ENCODE measurements at places on chromosomes 6 and 20. TPM values are rescaled to one million over a fixed set of nuclear protein-coding genes. Genes with fewer than 3 reads are reported as not detected.

GRCh38 chr6:143185288-143185687 lies 124.6 kb downstream of the AIG1 start:
- no peaks in the 10 kb centered on the region for H3K4me1 ChIP-seq
- DNase-seq = no peak
- H3K36me3 ChIP-seq = peaks cover 39% of the 10 kb centered on the region
- H3K27me3 ChIP-seq = no peaks in the 10 kb centered on the region
- H3K4me3 ChIP-seq = no peak overlapping the region

DNA sequence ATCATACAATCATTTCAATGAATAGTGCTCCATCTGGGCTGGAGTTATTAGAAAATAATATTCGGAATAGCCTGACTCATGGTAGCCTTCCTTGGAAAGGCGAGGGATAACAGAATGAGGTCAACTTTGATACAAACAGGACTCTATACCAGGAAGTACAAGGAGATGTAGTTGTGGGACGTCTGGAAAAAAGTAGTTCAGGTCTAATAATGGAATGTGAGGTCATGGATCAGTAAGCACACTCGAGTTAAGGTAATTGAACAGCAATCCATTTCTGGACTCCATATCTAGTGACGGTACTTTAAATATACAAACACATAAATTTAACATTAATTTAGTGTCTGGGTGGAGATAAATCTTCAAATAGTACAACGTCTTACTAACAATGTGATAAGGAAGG lies 1204.0 kb upstream of the ADGRB3 start:
- no peak overlapping the region for H3K4me3 ChIP-seq
- no peak overlapping the region for H3K27ac ChIP-seq
- H3K4me1 ChIP-seq = no peaks in the 10 kb centered on the region

GRCh38 chr6:4920914-4921410 lies 82.9 kb downstream of the RPP40 start:
- peaks cover 2% of the 10 kb centered on the region for H3K36me3 ChIP-seq
- no peaks in the 10 kb centered on the region for H3K4me1 ChIP-seq
- no peaks in the 10 kb centered on the region for H3K27me3 ChIP-seq
- no peak for DNase-seq

DNA sequence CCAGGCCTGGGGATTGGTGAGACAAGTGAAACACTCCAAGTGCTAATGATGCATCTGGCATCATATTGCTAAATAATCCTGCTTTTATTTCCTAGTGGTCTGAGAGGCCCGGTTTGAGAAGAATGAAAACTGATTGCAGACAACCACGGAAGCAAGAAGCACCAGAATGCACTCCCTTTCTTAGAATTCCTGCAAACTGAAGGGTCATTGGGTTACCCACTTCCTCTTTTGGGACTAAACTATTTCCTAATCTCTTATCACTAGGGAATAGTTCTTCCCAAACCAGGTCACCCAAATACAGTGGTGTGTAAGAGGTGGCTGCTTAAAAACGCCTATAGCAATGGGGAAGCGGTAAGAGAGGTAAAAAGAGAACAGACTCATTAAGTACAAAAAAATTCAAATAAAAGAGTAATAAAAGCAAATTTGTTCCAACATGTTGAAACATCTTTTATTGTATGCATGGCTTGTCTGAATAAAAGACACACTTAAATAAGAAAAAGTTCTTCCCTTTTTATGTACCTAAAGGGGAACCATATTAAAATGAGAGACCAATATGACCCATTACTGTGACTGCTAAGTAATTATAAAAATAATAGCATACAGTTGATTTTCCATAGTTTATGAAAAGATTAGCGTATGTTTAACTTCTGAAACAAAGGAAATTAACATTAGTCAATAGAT lies 125.8 kb downstream of the MYB start:
- DNase-seq = no peak
- no peaks in the 10 kb centered on the region for H3K36me3 ChIP-seq
- no peaks in the 10 kb centered on the region for H3K27me3 ChIP-seq
- no peak overlapping the region for H3K4me3 ChIP-seq

DNA sequence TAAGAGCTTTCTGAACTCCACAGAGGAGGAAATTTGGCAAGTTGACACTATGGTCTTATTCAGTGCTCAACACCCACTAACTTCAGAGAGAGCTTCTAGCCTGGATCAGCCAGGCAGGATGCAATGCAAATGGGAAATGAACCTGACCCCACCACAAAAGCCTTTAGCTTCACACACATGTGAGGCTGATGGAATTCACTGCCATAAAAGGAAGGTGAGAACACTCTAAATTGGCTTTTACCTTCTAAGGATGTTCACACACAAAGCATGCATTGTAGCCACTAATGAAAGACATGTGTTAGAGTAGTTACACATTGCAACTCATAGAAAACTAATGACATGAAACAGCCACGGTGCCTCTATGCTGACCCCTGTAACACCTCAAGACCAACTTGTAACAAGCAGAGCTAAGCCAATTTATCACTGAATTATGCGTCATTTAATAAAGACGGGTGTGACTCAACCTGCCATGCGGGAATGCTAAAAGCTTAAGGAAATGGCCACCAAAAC lies 262.1 kb downstream of the HACE1 start:
- H3K4me1 ChIP-seq = no peaks in the 10 kb centered on the region
- H3K27ac ChIP-seq = no peak overlapping the region
- H3K27me3 ChIP-seq = no peaks in the 10 kb centered on the region
- H3K36me3 ChIP-seq = no peaks in the 10 kb centered on the region

- no peaks in the 10 kb centered on the region for H3K36me3 ChIP-seq
- DNase-seq = no peak
- no peaks in the 10 kb centered on the region for H3K27me3 ChIP-seq
Measured at GRCh38 chr6:23522792-23523547, 603.0 kb upstream of the NRSN1 start.

GRCh38 chr6:71478834-71479541 lies 190.4 kb downstream of the OGFRL1 start:
- no peaks in the 10 kb centered on the region for H3K36me3 ChIP-seq
- H3K27ac ChIP-seq = no peak overlapping the region
- no peak overlapping the region for H3K4me3 ChIP-seq
- no peaks in the 10 kb centered on the region for H3K4me1 ChIP-seq

DNA sequence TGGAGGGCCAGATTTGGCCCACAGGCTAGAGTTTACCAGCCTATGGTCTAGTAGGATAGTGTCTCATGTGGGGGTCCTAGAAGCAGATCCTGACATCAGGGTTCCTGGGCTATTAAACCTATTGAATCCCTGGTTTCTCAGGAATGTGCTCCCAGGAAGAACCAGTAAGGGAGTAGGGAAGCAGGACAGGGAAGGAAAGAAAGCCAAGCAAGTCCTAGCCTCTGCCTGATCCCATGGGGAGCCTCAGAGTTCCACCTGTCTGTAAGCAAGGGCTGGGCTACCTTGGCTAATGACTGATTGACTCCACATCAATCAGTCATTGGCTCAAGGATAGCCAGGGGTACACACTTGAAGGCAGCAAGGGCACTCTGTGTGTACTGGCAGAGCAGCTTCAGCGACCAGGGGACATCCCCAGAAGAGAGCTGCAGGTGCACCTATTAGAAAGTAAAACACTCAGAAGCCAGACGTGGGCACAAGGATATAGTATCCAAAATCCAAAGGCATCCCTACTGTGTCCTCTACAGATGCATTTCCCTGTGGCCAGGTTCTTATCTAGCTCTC lies 309.5 kb downstream of the TSHZ2 start:
- H3K4me1 ChIP-seq = no peaks in the 10 kb centered on the region
- no peaks in the 10 kb centered on the region for H3K36me3 ChIP-seq
- H3K27me3 ChIP-seq = no peaks in the 10 kb centered on the region
- H3K4me3 ChIP-seq = no peak overlapping the region

Gene MAFB
- polyA plus RNA-seq = 0.14 TPM

Gene RHAG
- polyA plus RNA-seq = not detected

Gene SLC17A5
- 13.3 TPM for polyA plus RNA-seq

Data from HepG2 (cell line).